ENCODE measurements at places on chromosomes 13 and 19. TPM values are rescaled to one million over a fixed set of nuclear protein-coding genes. Genes with fewer than 3 reads are reported as not detected.

Gene ZNF563
- 2.6 TPM for total RNA-seq

DNA sequence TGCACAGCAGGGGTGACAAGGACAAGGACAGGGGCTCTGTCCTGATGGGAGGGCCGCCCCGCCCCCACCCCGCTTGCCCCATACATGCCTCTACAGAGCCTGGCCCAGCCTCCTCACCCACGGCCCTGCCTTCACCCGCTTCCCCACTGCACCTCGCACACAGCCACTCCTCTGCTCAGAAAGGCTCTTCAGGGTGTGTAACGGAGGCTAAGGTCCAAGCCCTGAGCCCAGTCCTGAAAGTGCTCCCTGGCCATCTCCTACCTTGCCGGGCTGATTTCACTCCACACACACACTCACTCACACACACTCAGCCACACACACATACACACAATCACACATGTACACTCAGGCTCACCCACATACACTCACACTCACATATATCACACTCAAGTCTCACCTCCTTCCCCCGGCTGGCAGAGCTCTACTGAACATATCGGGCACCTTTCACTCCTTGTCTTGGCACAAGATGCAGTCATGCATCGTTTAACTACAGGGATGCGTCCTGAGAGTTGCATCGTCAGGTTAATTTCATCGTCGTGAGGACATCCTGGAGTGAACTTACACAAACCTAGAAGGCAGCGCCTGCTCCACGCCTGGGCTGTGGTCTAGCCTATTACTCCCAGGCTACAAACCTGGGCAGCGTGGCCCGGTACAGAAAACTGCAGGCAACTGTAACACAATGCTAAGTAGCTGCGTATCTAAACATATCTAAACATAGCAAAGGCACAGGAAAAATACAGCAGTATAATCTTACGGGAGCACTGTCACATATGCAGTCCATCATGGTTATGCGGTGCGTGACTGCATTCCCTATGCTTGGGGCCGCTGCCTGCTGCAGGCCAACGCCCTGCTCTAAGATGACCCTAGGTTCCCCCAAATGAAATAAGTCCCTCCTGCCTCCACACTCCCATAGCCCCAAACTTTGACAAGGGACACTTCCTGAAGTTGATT is 13.1 kb downstream of the EPS15L1 start:
- DNase-seq: no peak

- DNase-seq: no peak
Observed at GRCh38 chr13:30898678-30899241, 7.3 kb upstream of the MEDAG start.

DNA sequence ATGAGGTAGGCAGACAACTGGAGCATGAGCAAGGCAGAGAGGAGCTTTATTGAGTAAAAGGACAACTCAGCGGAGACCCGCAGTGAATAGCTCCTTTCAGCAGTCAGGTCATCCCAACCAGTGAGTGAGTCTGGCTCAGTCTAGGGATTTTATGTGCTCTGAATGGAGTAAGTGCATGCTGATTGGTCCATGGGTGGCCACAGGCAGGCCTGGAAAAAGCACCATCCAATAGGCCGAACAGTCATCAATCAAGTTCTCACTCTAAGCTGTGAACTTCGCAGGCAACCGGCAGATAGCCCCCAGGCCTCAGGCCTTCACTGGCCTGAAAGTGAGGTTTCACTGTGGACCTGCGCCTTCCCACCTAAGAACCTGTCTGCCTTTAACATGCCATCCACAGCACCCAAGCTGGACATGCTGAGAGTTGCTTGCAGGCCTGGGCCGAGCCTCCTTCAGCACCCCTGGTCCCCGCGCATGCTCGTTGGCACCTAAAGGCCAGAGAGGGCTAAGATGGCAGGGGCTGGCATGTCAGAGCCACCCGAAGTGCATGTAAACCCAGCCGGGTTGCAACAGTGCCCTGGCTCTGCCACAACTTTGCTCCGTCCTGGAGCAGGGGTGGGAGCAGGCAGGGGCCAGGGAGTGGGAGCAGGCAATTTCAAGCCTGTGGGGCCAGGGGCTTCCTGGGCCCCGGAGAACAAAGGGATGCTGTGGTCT is 698.7 kb downstream of the SLITRK1 start:
- no peak for DNase-seq

DNA sequence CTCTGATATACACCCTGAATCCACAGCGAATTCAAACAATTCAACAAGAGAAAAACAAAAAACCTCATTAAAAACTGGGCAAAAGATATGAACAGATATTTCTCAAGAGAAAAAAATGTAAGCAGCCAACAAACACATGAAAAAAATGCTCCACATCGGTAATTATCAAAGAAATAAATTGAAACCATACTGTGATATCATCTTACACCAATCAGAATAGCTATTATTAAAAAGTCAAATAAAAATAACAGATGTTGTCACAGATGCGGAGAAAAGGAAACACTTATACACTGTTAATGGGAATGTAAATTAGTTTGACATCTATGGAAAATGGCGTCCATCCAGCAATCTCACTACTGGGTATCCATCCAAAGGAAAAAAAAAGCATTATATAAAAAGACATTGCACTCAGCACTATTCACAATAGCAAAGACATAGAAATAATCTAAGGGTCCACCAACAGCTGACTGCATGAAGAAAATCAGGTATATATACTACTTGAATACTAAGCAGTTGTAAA is 1495.0 kb upstream of the PCDH20 start:
- DNase-seq: no peak
